ENCODE measurements at places on chromosomes 16 and 17.

GRCh38 chr16:86716649-86717048, 138.3 kb downstream of the FOXL1 start:
- DNase-seq, result no peak

DNA sequence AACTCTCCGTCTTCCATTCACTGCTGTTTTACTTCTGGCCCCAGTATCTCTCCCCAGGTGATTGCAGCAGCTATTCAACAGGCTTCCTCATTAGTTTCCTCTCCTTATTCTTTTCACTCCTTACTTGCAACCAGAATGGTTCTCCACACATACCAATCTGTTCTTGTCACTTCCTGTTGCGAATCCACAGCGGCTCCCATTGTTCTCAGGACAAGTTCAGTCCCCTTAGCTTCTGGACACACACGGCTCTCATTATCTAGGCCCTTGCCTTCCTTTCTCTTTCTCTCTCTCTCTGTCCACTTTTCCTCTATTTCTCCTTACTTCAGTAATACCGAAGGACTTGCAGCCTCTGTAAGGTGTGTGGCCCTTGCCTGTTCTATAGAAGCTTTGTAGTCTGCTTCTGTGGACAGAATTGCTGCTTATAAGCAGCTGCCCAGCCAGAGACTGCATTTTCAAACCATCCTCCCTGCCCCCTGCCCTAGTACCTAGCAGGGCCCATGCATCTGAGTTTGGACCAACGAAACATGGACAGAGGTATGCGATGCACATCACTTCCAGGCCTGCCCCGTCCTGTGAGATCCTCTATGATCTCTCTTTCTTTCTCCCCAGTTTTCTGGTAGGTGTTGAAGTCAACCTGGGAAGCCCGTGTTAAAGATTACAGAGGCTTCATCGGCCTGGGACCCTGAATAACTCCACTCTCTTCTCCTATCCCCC, 45.7 kb downstream of the VAT1L start:
- peak; percentile 24 for DNase-seq

DNA sequence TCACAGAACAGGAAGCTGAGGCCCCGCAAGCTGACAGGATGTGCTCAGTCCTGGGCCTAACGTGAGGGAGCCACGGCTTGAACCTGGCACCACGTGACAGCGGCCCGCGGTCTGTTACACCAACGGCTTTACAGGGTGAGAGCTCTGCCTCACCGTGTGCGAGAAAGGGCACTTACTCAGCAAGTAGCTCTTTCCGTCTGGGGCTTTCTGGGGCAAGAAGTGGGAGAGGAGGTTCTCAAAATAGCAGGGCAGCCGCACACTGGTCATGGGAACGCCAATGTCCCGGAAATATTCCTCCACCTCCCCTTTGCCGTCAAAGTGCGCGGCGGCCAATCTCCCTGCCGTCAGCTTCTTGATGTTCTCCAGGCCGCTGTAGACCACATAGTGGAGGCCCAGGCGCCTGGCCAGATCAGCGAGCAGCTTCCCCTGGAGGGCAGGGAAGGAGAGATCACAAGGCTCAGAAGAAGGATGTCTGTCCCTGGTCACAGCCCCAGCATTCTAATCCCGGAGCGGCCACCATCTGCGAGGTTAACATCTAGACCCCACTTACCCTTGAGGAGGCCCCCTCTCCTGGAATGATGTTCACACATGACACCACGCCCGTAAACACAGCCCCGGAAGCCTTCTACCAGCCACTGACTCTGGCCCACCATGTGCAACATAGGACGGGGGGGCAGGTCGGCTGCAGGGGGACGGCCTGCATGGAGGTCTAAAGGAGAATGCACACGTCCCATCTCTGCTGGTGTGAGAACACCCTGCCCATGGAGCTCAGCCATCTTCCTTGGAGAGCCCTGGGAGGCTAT, 8.2 kb downstream of the NMRAL1 start:
- no peak for DNase-seq

DNA sequence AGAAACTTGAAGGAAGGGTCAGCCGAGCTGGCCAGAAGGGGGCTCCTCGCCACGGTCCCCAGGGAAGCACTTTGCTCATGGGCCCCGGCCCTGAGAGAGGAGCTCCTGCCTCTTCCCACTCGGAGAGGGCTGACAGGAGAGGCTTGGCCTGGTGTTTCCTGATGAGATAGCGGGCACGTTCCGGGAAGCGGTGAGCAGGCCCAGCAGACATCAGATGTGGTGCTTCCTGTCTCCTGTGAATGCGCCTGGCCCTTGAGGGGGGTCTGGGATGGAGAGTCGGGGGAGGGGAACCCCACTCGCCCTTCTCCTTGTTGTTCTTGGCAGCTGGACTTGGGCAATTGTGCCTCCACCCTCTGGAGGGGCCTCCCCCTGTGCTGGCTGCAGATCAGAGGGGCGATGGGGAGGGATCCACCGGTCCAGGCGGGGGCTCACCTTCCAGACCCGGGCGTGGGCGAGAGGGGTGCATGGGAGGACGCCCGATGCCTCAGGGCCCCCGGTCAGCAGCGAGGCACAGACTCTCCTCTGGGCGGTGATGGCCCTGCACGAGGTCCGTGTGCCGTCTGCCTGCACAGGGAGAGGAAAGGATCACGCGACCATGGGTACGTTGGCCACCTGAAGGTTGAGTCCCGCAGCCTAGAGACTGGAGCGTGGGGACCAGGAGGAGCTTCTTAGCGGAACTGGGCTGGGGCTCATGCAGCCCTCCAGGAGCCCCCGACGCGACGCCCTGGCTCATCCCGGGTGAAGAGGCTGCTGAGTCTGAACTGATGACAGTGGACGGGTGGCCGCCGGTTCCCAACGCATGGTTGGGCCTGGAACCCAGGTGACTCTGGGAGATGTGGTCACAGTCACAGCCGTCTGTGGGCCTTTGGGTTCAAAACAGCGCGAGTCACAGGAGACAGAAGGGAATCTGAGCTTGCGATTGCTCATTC, 25.4 kb downstream of the METRNL start:
- DNase-seq, result no peak

GRCh38 chr16:88681709-88682451, 4.4 kb downstream of the SNAI3 start:
- peak; percentile 96 for DNase-seq

DNA sequence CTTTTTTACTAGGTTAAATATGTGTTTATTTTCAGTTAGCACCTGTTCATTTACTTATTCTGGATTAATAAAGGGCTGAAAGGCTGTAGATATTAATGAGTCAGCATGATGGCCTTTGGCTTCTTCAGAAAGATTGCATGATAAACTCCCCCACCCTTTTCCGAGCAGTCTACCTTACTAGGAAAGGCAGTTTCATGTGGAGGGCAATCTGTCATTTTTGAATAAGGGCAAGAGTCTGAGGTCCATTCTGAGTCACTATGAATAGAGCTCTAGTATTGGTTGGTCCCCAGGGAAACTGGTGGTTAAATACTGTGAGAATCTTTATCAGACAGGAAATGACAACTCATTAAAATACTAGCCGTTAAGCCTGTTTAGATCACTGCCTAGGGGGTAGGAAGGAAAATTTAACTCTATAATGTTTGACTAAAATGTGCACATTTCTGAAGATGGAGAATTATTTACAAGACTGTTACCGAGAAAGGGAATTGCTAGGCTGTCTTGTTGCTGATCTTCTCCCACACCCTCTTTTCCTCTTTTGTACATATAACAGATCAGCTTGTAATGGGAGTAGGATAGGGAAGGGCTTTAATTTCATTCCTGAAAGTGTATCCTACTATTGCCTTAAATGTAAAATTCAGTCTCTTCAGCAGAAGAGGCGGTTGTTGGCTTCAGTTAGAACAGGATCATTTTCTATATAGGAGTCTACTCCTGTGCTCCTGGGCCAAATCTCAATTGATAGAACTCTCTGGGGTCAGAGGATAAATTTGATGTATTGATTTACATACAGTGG, 63.3 kb downstream of the TUBD1 start:
- DNase-seq, result peak; percentile 98

DNA sequence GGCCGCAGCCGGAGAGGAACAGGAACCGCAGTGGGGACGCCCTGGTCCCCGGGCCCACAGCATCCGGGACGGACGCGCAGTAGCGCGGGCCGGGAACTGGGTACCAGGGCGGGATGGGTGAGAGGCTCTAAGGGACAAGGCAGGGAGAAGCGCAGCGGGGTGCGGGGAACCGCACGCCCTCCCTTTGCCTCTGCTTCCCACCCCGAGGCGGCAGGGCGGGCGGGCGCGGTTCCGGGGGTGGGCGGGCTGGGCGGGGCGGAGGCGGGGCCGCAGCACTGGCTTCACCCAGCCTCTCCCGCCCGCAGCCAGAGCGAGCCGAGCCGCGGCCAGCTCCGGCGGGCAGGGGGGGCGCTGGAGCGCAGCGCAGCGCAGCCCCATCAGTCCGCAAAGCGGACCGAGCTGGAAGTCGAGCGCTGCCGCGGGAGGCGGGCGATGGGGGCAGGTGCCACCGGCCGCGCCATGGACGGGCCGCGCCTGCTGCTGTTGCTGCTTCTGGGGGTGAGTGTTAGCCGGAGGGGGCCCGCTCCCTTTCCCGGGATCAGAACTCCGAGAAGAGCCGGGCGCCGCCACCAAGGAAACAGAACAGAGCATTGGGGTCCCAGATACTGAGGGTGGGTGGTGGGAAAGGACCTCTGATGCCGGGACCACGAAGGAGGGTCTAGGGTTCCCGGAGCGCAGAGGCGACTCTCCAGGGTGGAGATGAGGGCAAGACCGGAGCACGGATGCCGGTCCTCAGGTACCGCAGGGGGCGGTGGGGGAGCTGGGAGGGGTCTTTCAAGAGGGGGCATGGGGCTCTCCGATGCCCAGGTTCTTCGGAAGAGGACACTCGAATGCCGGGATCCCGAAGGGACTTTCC, at the start of gene NGFR:
Gene NGFR, plus strand, starts transcription at position 308 of the 856 bp plus-strand sequence. Its CDS starts 125 bp downstream, at position 433.
- peak; percentile 72 for DNase-seq

Data from NB4 (cell line).